ENCODE measurements at places on chromosomes 7 and 10.
A peak's percentile ranks its signal among the peaks of the same experiment; 100 is the strongest.

- DNase-seq, result no peak
These were observed 148.7 kb upstream of the LYZL1 start for GRCh38 chr10:29140151-29140550.

GRCh38 chr7:145497911-145498525 is 618.6 kb upstream of the CNTNAP2 start:
- no peak for DNase-seq

DNA sequence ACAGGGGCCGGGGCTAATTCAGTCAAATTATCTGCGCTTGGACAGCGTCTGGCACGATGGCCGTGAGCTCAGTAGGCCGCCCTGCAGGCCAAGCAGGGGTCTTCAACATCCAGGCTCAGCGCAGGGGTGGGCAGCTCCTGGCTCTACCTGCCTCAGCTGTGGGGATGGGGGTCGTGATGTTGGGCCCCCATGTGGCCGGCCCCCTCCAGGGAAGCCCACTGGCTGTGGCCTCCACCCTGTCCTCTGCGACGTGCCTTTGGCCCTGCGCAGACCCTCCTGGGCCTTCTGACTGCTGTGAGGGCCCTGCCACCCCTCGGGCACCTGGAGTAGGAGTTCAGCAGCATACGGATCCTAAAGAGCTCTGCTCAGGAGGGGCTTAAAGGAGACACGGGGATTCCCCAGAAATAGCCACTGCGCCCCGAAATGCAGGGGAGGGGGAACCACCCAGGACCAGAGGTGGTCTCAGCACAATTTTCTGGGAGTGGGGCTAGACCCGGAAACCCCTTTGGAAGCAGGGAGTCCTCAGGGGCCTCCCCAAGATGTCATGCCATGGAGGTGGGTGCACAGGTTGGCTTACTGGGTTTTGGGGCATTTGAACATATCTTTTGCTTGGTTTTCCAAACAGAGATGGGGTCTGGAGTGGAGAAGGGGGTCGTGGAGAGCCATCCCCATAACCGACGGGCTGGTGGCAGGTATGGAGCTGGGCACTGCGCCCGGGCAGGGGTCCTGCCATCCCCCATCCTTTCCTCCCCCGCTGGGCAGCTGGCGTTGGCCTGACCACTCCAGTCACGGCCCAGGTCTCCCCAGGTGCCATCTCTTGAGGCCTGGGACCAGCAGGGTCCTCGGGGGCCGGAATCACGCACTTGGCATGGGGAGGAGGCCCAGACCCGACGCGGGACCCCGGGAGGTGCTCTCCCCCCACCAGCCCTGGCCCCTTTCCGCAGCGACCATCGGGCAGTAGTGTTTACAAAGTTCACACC is 4.0 kb upstream of the ADAP1 start:
- no peak for DNase-seq

- no peak for DNase-seq
These were observed 133.6 kb downstream of the GLI3 start for GRCh38 chr7:42103456-42103855.

DNA sequence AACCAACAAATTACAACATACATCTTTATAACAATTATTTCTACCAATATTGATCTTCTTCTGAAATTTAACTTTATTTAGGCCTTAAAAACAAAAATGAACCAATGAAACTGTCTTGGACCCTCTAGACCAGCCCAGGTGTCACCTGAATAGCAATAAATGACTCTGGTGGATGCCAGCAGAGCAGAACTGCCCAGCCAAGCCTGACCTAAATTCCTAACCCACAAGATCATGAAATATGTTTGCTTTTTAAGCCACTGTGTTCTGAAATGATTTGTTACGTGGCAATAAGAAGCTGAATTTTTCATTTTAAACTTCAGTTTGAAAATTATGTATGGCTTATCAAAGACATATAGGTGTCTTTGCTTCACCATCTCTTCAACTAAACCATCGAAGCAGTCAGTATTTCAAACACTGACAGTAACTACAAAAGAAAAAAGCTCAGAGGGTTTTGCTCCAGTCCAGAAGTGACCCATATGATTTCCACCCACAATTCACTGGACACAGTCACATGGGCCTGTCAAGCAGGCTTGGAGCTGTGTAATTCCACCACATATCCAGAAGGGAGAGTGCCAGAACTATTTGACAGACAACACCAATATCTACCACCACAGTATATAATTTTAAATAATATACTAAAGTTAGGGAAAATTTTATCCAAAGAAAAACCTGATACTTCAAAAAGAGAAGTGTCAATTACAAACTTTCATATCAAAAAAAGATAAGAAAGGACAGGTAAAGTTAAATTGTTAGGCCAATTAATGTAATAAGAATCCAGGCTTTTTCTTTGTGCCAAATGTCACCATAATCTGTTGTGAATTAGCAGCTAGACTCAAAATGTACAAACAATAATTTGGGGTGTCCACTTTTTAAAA is 94.5 kb downstream of the KMT2C start:
- no peak for DNase-seq

DNA sequence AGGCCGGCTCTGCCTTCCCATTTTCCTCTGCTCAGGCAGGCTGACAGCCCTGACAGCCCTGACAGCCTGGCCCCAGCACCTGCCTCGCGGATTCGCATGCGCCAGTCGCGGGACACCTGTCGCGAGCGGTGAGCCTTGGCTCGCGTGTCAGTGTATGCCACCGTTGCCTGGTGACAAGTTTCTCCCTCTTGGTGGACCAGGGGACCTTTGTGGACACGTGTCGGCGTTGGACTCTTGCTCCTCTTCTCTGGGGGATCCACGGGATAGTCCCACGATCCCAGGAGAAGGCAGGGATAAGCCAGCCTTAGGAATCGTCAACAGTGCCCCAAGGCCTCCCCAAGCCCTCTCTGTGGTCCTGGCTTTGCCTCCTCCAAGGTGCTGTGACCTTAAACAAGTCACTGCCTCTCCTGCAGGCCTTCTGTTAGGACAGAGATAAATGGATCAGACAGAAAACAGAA is 18.1 kb upstream of the ZNF273 start:
- no peak for DNase-seq

- no peak for DNase-seq
These were observed 154.5 kb downstream of the WDR37 start for GRCh38 chr10:1210667-1211066.

- DNase-seq, result no peak
These were observed 11.0 kb upstream of the DNTT start for GRCh38 chr10:96292971-96293920.

GRCh38 chr10:101611096-101611905 is 23.2 kb downstream of the DPCD start:
- DNase-seq, result no peak

DNA sequence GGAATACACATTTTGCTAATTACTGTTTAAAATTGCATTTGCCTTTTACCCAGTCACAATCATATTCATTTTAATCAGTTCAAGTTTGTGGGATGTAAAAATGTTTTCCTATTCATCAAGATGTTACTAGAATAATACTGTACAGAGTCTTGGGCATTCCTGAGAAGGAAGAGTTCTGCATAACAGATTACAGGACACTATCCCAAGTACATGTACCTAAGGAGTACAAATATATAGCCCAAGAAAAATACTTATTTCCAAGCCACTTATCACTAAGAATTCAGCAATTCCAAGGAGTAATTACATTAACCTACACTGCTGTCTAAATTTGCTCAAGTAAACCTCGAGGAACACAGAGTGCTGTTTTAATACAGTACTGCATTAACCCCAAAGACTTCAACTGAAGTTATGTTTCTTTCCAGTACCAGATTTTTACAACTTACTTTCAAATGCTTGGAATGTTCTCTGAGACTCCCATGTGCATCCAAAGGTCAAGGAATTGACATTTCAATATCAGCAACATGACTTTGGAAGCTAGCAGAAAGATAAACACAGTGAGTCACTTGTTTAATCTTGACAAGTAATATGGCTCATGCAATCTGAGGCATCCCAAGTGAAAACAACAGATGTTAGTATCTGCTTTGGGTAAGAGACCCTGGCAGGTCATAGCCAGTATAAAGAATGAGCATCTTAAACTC is 125.4 kb upstream of the BET1 start:
- no peak for DNase-seq

DNA sequence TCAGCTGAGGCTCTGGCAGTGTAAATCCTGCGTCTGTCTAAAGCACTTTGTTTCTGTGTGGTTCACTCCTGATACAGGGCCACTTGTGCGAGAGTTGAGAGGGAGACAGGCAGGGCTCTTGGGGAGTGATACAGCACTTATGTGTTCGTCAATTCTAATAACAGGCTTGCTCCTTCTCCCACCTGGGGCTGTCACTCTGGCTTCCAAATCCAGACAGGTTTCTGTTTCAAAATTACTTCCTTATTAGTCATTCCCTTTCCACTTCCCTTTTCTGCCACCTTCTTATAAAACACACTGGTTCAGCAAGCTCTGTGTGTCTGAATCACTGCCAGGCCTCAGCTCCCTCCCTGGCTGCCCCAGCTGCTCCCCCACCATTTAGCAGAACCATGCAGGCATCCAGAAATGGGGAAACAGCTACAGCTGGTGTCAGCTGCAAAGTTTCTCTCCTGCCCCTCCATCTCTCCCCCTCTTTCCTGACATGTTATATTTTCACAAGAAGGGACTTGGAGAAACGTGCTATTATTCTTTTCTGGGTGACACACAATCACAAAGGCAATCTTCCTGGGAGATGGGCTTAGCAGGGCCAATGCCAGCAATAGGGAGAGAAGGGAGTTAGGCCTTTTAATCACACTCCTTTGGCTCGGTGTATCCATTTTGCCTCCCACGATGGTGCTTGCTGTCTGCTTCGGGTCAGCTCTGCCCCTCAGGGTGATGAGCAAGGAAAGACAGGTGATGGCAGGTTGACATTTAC is 58.4 kb upstream of the ZNRF2 start:
- DNase-seq, result peak; percentile 15

DNA sequence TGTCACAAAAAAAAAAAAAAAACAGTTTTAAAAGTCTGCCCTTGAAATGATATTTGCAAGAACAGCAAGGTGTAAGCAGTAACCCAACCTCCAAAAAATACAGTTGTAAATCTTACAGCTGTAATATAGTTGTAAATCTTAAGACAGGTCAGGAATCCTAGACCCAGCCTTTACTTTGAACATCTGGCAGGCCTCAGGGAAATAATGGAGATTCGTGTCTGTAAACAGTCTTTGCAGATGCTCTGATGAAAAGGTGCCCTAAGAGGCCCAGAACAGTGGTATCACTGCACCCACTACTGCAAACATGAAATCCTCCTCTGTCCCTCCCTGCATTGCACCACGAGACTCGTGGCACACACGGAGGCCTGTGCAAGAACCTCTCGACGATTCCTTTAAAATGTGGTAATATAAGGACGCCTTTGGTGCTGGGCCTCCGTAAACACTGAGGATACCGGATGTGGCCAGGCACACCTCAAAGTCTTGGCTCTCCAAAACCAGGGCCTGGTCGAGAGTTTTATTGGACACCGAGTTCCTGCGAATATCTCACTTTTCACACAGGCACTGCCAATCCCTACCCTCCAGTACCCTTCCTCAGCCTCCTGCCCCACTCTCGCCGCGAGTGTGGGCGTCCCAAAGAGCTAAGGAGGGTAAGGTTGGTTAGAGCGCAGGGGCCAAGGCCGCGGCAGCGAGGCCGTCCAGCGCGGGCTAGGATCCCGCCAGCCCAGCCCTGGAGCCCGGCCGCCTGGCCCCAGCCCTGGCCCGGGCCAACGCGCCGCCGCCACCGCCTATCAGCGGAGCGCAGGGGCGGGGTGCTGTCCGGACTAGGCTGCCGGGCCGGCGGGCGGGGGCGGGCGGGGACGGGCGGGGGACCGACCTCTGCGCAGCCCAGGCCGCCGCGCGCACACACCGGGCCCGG is at the start of gene REEP3:
REEP3 (plus strand) TSS at position 902 of the 916 bp plus-strand sequence. CDS start 145 bp downstream, outside the sequence.
- DNase-seq, result peak; percentile 23

DNA sequence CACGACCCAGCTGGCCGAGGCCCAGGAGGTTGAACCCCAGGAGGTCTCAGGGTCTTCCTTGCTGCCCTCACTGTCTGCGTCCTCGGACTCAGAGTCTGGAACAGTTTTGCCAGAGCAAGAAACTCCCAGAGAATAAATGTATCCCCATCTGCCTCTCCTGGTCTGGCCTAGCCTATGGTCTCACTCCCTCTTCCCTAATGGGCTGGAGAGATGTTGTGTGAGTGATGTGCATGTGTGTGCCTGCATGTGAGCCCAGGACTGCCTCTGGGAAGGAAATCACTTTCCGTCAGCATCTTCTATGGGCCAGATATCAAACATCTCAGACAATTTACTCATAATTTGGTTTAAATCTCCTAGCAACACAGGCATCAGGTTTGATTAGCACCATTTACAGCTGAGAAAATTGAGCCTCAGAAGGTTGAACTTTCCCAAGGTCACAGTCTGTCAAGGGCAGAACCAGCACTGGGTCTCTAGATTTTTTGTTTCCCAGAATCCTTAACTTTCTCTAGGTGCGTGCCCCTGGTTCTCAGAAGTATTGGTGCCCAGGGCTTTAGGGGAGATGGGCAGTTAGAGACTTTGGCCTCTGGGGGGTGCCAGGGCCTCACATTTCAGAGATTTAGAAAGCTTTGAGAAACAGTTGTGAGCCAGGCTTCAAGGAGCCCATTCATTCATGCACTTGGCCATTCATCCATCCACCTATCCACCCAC is 4.9 kb downstream of the TMEM270 start:
- DNase-seq, result no peak

GRCh38 chr10:93406364-93407145 is 75.6 kb downstream of the MYOF start:
- no peak for DNase-seq

- peak; percentile 87 for DNase-seq
These were observed at the start of gene ADRB1 for GRCh38 chr10:114043532-114044246. TSS of gene ADRB1 (plus strand) at chr10:114043866. CDS start at chr10:114044133, 267 bp downstream.

GRCh38 chr7:120436487-120437060 is 163.6 kb downstream of the KCND2 start:
- no peak for DNase-seq
